HCEC 1CT (cell line): ENCODE measurements at places on chromosomes 4 and X.

DNA sequence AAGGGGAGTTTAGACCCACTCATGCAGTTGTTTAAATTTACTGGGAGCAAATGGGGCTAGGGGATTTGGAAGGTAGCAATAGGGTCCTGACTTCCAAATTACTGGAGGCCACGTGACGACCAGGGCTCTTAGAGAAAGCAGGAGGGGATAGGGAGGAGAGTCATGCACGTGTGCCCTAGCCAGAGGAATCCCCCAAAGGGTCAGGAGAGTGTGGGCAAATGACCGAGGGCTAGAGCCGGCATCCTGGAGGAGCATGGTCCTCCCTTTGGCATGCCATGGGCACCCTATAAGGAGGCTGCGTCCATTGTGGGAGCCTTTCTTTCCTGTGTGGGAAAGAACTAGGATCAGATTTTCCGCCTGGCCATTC is 25.5 kb upstream of the GPC4 start:
- no peak for DNase-seq

- no peak for DNase-seq
These were observed 738.6 kb downstream of the PCDH7 start for GRCh38 chr4:31458813-31459212.

DNA sequence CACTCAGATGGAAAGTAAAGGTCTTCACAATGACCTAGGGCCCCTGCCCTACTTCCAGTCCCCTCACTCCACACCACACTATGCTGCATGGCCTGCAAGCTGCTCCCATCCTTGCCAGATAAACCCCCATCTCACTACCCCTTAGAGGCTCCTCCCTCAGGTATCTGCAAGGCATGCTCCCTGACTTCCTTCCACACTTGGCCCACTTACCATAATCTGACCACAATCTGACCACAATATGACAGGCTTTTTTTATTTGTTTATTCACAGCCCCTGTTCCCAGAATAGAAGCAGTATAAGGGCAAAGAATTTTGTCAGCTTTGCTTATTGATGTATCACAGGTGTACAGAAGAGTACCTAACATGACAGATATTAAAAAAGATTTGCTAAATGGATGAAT is 124.7 kb downstream of the CAMK2D start:
- DNase-seq, result peak; percentile 34

- DNase-seq, result peak; percentile 84
These were observed 230.7 kb upstream of the KCNIP4 start for GRCh38 chr4:22179124-22179874.

GRCh38 chr4:80072228-80072743 is 743 bp downstream of the ANTXR2 start:
- DNase-seq, result peak; percentile 3

DNA sequence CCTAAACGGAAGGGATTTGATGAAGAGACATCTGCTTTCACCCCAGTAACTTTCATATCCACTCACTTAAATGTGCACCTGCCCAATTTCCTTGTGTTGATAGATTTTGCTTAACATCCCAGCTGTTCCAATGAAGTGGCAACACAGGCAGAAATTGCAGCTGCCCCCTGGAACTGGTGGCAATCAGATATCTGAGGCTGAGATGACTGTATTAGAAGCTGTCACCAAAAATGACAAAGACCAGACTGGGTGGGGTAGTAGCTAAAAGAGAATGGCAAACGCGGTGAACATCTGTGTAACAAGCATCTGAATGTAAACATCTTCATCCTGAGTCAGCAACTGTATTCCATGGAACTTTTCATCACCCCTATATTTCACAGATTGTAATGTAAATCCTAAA is 17.1 kb downstream of the GABRA2 start:
- no peak for DNase-seq

GRCh38 chrX:48835524-48836329 is at the start of gene PCSK1N:
PCSK1N (minus strand) TSS chrX:48835610; CDS start chrX:48835532, 78 bp downstream.
- DNase-seq, result no peak

DNA sequence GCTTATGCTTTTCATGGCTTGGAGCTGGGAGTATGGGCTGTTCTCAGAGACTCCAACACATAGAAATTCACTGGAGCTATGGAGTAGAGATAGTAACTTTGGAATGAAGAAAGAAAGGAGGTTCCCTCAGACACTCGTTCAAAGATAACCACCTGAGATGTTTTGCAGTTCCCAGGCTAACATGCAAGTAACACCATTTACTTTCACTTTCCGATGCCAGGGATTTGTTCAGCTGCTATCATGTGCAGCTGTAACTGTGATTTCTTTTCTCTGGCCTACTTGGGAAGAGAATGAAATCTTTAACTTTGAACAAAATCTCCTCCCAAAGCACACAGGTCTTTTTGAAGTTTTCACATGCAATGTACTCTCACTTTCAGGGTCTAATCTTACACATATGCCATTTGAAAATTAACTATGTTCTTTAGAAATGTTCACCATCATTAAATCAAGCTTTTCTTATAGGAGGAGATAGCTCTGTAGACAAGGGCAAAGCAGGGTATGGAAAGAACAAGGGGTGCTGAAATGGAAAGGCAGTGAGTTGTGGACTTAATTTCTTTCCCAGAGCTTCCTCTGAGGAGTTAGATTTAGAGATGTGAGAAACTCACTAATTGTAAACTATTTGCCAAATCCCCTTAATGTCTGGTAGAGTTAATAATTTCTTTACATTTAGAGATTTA is 514.3 kb downstream of the PDHA2 start:
- no peak for DNase-seq

DNA sequence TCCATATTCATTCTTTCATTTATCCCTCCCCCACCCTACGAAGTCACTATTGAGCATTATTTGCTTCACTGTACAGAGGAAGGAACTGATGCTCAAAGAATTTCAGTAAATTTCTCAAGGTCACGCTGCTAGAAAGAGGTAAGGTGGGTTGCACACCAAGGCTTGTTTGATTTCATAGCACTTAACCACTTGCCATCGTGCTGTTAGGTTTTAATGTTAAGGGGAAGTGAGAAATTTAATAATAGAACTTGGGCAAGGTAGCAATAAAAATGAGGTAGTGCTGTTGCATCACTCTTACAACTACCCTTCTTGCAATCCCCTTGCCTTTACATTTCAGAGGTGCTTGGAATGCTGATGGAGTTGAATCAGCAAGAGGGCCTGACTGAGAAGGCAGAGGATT is 343.1 kb downstream of the MID1IP1 start:
- no peak for DNase-seq
